Mesothelial cell of epicardium (in vitro differentiated cells): ENCODE measurements at places on chromosomes 12 and 14. TPM values are rescaled to one million over a fixed set of nuclear protein-coding genes. Genes with fewer than 3 reads are reported as not detected.

MYF6 gene
- total RNA-seq, result 0.16 to 0.22 TPM (median 0.20 TPM) in 3 replicates

- H3K27ac ChIP-seq, result no peak overlapping the region
- H3K4me1 ChIP-seq, result peaks cover 13% of the 10 kb centered on the region
- DNase-seq, result no peak
- no peaks in the 10 kb centered on the region for H3K27me3 ChIP-seq
These were observed 232.6 kb downstream of the EFCAB11 start for GRCh38 chr14:89721956-89722355.

- no peaks in the 10 kb centered on the region for H3K36me3 ChIP-seq
- no peak for DNase-seq
- H3K4me3 ChIP-seq, result peak overlapping the region; percentile 49
- peaks cover 15% of the 10 kb centered on the region for H3K4me1 ChIP-seq
- H3K27ac ChIP-seq, result no peak overlapping the region
- H3K27me3 ChIP-seq, result peaks cover 87% of the 10 kb centered on the region
These were observed 122.8 kb downstream of the AACS start for GRCh38 chr12:125187780-125188741.

GRCh38 chr12:128852885-128853599 lies at the start of gene GLT1D1:
Gene GLT1D1, plus strand, starts transcription at chr12:128853478. Its CDS starts 104 bp downstream, at chr12:128853582.
- peak within 1 kb of the TSS; percentile 61 for H3K4me3 ChIP-seq
- H3K4me1 ChIP-seq, result no peaks in the 10 kb centered on the region
- H3K27ac ChIP-seq, result no peak within 1 kb of the TSS
- no peak for DNase-seq
- no peaks in the 10 kb centered on the region for H3K36me3 ChIP-seq
- H3K27me3 ChIP-seq, result peaks cover 84% of the 10 kb centered on the region

DNA sequence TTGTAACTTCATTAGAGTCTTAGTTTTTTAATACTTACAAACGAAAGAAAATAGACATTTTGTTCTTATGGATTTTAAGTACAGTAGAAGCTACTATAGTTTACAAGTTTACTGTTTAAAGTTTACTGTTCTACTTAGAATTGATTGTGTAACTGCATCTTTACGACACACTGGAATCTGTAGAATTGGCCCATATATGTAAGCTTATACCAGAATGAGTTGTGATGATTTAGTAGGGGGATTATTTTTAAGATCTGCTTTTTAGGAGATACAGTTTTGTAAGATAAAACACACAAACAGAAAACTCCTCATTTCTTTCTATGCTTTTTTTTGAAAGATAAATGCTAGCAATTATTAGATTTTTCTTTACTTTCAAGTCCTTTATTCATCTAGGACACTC lies 30.2 kb upstream of the NAV3 start:
- H3K4me1 ChIP-seq, result peaks cover 5% of the 10 kb centered on the region
- H3K27ac ChIP-seq, result peak overlapping the region; percentile 10

- no peak overlapping the region for H3K4me3 ChIP-seq
- no peaks in the 10 kb centered on the region for H3K36me3 ChIP-seq
- no peak for DNase-seq
- peak overlapping the region; percentile 79 for H3K27ac ChIP-seq
- no peaks in the 10 kb centered on the region for H3K27me3 ChIP-seq
These were observed 20.3 kb upstream of the EMP1 start for GRCh38 chr12:13176256-13176655.

DNA sequence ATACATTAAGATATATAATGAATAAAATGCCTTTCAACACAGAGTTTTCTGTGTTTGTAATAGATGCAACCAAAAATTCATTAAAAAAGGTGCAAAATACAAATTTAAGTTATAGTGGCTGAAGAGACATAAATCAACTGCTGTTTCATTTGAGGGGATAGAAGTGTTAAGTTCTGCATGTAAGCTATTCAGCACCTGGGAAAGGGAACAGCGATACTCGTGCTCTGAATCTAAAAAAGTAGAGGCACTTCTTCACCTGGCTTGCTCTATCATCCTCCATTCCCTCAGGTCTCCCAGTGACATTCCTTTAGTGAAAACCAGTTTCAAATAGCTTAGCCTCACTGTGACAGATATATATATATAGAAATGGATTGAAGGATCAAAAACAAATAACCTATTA lies 222.6 kb downstream of the ACSS3 start:
- H3K4me1 ChIP-seq, result no peaks in the 10 kb centered on the region
- peaks cover 13% of the 10 kb centered on the region for H3K27me3 ChIP-seq
- DNase-seq, result no peak
- H3K36me3 ChIP-seq, result no peaks in the 10 kb centered on the region

DNA sequence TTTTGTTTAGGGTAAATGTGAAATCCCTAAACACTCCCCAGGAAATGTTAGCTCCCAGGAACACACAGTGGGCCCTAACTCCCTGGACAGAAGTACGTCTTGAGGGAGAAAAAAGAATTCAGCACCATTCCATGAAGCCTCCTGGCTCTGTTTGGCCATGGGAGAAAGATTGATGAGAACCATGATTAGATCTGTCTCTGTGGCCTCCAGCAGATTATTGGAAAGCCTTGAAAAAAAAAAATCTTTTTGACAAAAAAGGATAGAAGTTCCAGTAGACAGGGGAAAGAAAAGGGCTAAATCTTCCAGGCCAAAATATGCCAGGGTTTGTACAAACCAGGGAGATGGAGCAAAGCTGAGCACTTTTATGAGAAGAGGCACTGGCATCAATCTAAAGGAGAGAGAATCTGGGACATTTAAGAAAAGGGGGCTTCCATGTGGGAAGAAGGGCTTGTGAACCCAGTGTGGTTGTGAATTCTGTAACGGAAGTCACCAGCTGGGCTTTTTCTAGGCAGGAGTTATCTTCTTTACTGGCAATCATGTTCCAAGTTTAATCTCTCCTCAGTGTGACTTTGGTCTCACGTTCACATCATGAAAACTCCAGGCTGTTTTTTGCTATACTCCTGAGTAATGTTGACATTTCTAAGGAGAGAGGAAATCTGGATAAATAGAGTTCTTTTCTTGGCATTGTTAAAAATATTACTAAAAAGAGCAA lies 426.7 kb downstream of the RAD51B start:
- no peaks in the 10 kb centered on the region for H3K36me3 ChIP-seq
- H3K4me3 ChIP-seq, result no peak overlapping the region
- no peaks in the 10 kb centered on the region for H3K27me3 ChIP-seq
- H3K27ac ChIP-seq, result peak overlapping the region; percentile 97

DNA sequence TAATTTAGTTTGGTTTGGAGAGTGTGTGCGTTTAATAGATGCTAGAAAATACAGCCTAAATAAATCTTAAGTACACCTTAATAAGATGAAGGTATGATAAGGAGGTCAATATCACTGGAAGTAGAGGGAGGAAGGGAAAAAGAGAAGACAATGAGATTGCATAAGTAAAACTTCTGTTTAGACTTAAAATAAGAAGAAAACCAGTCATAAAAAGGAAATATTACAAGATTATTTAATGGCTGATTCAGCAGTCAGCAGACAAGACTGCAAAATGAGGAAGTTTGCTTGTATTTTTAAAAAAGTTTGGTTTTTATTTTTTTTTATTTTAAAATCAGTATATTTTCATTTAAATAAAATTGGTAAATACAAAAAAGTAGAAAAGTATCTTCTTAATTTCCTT lies 3.2 kb downstream of the SLC38A6 start:
- H3K36me3 ChIP-seq, result peaks cover 1% of the 10 kb centered on the region
- no peak for DNase-seq
- H3K27ac ChIP-seq, result no peak overlapping the region

DNA sequence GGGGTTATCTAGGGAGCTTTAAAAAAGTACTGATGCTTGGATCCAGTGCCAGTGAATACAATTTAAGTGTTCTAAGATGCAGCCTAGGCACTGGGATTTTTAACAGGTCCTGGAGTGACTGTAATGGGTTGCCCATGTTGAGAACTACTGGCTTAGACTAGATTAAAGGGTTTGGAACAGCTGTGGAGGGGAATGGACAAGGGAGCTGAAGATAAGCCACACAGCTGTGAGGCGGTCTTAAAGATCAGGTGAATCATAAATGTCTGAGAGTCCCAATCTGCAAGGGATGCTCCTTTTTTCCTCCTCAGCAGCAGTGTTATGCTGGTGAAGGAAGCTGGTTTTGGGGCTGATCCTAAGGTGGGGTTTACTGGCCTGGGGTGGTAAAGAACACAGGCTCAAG lies 35.5 kb upstream of the FRMD6 start:
- no peaks in the 10 kb centered on the region for H3K27me3 ChIP-seq
- no peak for DNase-seq
- peak overlapping the region; percentile 90 for H3K27ac ChIP-seq
- no peaks in the 10 kb centered on the region for H3K36me3 ChIP-seq
- H3K4me3 ChIP-seq, result no peak overlapping the region
- H3K4me1 ChIP-seq, result peaks cover 54% of the 10 kb centered on the region

- H3K4me3 ChIP-seq, result no peak overlapping the region
- no peaks in the 10 kb centered on the region for H3K36me3 ChIP-seq
- H3K4me1 ChIP-seq, result no peaks in the 10 kb centered on the region
- DNase-seq, result no peak
- peaks cover 32% of the 10 kb centered on the region for H3K27me3 ChIP-seq
These were observed 33.1 kb downstream of the WSCD2 start for GRCh38 chr12:108162207-108162606.

GRCh38 chr12:111573476-111573875 lies 25.6 kb downstream of the ATXN2 start:
- no peaks in the 10 kb centered on the region for H3K27me3 ChIP-seq
- H3K27ac ChIP-seq, result peak overlapping the region; percentile 5
- peaks cover 6% of the 10 kb centered on the region for H3K36me3 ChIP-seq
- peaks cover 40% of the 10 kb centered on the region for H3K4me1 ChIP-seq

PLA2G1B gene
- not detected in 3 replicates for total RNA-seq

DNA sequence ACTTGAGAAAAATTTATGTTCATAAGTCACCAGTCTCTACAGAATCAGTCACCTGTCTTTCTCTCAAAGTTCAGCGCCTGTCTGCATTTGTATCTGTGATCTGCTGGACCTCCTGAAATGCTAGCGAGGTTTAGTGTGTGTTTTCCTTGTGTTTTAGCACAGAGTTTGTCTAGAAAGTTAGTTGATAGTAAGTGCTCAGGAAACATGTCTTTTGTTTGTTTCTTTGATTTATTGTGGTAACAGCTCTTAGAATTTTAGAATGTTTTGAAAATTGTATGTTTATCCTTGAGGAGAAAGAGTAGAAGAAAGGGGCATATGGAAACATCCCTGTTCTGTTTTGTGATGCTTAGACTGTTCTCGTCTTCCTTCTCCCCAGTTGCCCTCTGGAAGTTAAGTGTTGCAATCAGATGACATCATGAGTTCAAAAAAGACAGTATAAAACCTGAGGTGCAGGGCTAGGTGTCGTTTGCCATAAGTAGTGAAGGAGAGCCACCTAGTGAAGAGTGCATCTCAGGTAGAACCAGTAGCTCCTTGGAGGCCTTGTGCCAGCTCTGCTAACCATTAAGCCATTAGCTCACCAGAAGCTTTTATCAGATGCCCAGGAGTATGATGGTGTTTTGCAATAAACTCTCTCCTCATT lies 44.8 kb downstream of the FBXW8 start:
- no peaks in the 10 kb centered on the region for H3K4me1 ChIP-seq
- no peak for DNase-seq
- H3K4me3 ChIP-seq, result no peak overlapping the region
- no peak overlapping the region for H3K27ac ChIP-seq
- H3K36me3 ChIP-seq, result peaks cover 11% of the 10 kb centered on the region

- peaks cover 5% of the 10 kb centered on the region for H3K4me1 ChIP-seq
- no peak for DNase-seq
- peaks cover 8% of the 10 kb centered on the region for H3K27me3 ChIP-seq
- H3K27ac ChIP-seq, result no peak overlapping the region
- H3K4me3 ChIP-seq, result no peak overlapping the region
These were observed 140.6 kb downstream of the ETNK1 start for GRCh38 chr12:22765421-22766130.

OVCH1 gene
- total RNA-seq, result not detected in 3 replicates

DNA sequence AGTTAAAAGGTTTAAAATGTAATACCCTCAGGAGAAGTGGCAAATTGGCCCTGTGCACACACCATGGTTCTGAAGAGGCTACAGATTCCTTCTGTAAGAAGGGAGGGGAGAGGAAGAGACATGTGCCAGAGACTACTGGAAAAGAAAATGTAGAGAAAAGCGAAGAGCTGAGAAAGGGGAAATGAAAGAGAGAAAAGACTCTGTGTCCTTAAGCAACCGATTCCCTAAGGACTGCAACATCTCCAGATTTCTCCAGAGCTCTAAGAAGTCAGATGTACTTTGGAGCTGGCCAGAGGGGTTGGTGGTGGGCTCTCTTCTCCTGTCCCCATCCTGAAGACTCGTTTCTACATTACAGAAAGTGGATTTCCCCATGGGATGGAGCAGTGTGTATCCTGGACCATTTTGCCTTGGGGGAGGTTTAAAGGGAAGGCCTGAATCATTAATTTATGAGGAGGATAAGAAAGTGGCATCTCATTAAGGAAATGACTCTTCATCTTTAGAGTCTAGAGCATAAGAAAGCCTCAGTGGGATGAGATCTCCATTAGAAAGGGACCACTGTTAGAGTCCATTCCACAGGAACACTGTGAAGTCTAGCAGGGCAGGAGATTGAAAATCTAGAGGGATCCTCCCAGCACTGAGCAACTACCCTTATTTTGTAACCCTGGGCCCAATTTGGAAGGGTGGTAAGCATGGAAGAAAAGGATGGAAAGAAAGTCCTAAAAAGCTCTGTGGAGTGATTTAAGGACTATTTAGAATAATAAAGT lies 45.5 kb upstream of the FUT8 start:
- H3K36me3 ChIP-seq, result no peaks in the 10 kb centered on the region
- peaks cover 4% of the 10 kb centered on the region for H3K4me1 ChIP-seq
- DNase-seq, result no peak
- no peak overlapping the region for H3K4me3 ChIP-seq
- no peaks in the 10 kb centered on the region for H3K27me3 ChIP-seq

DNA sequence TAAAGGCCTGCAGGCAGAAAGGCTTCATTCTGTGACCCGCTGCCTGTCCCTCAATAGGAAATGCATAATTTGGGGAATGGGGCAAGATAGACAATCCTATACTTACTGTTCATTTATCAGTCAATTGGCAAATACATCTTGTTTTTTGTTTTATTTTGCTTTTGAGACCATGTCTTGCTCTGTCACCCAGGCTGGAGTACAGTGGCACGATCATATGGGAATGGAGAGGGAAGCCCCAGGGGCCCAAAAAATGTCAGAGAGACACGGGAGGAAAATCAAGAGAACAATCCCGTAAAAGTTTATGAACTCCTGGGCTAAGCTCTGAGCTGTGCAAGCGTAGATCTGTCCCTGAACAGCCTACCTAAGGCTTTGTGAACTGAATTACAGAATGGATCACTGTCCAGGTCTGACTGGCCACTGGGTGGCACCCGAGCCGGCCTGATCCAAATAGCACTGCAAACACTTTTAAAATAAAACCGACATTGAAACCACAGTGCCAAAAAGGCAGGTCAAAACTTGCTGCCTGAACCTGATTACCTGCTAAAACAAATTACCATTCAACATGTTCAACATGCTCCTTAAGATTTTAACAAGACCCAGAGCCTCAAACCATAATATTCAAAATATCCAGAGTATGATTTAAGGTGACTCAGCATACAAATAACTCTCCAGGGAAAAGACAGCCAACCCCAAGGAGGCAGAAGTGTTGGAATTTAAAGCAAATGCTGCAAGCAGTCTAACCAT lies 11.8 kb downstream of the COPS7A start:
- H3K36me3 ChIP-seq, result peaks cover 14% of the 10 kb centered on the region
- H3K27ac ChIP-seq, result peak overlapping the region; percentile 36
- no peak overlapping the region for H3K4me3 ChIP-seq
- no peaks in the 10 kb centered on the region for H3K27me3 ChIP-seq
